OCI-M1 (cell line): ENCODE measurements at places on chromosomes 3 and 15.
A peak's percentile ranks its signal among the peaks of the same experiment; 100 is the strongest.

DNA sequence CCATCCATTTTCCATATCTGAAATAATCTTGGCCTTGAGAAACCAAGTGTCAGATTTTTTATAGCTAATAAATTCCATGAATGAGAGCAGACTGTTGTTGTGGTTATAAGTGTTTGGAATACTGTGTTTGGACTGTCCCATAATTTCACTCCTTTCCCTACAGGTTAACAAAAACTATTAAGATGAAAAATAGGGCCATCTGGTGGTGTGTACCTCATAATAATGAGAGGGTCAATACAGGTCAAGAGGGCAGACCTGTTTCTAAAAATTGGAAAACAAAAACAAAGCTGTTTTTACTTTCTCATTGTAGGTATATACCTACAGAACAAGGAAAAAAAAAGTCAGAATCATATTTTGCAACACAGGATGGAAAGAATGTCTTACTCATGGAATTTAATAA, 553.8 kb upstream of the SGO1 start:
- peak; percentile 38 for DNase-seq

- DNase-seq = no peak
Observed at GRCh38 chr3:194756460-194756779, 70.7 kb downstream of the FAM43A start.

- DNase-seq = no peak
Observed at GRCh38 chr15:89096664-89097063, 8.4 kb downstream of the ABHD2 start.

- DNase-seq = no peak
Observed at GRCh38 chr3:99720985-99721632, 82.7 kb downstream of the COL8A1 start.

DNA sequence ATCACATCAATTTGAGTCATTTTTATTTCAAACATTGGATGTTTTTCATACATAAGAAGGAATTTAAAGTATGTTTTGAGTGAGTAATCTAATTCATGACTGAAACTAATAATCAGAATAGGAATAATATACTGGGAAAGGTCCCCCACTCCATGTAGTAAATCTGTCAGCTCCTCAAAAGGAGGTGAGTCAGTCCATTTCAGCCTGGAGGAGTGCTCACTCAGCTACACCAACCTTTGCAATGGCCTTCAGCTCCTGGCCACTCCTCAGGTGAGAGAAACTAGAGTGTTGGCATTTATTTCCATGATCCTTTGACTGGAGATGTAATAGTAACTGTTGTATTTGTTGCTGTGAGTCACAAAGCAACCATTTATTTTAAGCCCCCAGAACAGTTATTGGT, 744.9 kb upstream of the ARRDC4 start:
- DNase-seq = no peak

- DNase-seq = no peak
Observed at GRCh38 chr3:170154084-170154483, 27.4 kb downstream of the PHC3 start.

- DNase-seq = no peak
Observed at GRCh38 chr15:81914734-81915256, 131.0 kb downstream of the MEX3B start.

DNA sequence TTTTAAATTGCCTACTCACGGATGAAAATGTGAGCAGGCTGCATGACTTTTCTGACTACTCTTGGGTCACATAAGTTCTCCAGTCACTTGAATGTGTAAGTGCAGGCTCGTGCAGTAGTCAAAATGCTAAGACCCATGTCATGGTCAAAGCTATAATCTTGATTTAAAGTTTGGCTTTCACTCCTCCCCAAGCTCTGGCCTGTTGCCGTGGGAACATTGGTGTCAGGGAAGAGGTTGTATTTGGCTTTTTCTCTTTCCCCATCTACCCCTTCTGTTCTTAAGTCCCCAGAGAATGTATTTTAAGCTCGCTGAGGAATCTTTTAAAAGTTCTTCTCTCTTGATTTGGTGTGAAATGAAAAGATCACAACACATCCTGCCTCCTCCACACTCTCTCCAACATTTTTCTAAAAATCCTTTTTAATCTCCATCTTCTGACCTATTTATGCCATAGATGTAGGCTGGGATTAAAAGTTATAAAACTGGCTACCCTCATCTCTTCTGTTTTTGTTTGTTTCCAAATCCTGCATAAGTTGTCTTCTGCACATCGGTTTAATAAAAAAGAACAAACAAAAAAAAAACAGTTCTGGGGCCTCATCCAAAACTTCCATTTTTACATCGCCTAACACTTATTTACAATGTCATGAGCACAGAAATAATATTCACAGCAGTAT, 61.4 kb upstream of the ADAMTSL3 start:
- DNase-seq = no peak

DNA sequence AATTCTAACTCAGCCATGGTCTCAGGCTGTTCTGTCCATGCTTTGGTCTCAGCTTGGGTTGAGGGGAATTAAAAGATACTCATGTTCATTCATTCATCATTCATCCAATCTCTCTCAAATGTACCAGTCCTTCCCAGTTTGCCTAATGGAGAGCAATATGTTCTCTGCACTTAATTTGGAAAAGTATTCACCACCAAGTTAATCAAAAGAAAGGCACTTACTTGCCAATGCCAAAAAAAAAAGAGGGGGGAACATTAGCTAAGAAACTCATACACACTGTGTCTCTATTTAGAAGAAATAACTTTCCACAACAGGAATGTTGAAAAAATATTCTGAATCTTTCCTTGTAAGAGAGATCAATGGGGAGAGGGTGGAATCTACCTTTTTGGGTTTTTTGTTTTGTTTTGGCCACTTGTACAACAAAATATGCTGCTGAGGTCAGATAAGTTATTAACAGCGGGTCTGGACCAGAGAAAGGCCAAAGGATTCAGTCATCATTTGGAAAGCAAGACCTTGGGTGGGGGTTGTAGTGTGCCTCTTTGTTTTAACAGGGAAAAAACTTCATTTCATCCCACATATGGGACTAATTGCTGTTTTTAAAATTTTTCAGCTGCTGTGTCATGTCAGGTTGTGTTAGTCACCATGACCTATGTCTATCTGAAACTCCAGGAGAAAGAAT, 152.3 kb downstream of the FBN1 start:
- no peak for DNase-seq

DNA sequence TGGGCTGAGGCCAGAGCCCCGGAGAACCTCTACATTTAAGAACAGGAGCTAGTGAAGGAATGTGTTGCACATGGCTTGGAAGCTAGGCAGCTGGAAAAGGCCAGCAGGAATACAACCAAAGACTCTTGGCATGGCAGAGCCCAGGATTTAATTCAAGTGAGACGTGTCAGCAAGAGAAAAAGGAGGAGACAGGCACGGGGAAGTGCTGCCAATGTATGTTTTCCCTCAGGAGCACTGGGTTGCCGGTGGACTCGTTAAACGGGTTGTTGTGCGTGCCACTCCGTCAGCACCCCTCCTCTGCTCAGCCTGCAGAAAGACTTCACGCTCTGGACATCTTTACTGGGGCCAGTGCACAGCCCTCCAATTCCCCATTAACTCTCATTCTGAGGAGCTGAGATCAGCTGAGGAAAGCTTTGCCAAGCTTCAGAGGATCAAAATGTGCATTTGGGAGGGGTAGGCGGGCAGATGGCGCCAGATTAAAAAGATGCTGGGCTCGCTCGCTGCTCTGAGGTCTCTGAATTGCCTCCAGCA, 103.7 kb downstream of the PDZRN3 start:
- DNase-seq = no peak

DNA sequence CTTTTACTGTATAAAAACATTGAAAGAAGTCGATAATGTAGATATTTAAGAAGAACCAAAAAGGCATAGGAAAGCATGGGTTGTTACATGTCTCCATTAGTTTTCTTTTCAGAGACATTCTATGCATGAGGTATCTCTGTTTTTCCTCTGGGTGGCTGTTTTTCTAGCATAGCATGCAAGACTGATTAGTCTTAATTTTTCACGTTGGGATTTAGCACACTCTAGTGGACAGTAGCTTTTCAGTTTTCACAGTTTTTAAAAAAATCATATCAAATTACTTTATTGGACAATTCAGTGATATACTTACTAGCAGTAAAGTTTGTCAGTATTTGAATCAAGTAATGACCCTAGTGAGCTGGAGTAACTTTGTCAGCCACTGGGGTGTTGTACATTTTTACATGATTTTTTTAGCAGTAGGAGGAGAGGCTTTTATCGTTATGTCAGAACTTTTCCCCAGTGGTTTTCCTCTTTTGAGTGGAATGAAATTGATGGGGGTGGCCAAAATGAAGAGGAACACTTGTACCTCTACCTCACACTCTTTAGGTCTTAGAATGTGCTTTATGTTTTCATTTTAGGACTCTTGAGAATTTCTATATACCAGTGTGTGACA, 57.2 kb downstream of the SEC22A start:
- DNase-seq = peak; percentile 75

DNA sequence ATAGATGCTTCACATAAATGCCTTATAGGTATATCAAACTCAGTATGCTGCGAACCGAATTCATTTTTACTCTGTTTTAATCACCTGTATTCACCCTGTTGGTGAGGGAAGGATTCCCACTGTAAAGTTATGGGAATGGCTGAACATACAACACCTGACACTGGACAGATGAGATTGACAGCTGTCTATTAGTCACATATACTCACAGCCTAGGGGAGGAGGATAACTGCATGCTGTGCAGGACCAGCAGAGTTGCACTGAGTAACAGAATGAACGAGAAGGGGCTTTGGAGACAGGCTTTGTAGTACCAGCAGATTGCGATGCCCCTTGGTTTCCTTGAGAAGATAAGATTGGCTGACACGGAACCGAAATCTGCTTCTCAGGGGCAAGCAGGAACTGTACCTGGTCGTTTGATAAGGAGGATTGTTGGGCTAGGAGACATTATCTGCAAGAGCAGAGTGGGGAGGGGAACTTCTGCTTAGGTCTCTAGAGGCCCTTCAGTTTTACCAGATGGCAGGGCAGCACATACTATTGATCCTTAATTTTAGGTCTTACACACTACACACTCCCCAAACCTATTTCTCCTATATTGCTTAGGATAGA, 43.5 kb upstream of the SLC22A13 start:
- DNase-seq = peak; percentile 72

DNA sequence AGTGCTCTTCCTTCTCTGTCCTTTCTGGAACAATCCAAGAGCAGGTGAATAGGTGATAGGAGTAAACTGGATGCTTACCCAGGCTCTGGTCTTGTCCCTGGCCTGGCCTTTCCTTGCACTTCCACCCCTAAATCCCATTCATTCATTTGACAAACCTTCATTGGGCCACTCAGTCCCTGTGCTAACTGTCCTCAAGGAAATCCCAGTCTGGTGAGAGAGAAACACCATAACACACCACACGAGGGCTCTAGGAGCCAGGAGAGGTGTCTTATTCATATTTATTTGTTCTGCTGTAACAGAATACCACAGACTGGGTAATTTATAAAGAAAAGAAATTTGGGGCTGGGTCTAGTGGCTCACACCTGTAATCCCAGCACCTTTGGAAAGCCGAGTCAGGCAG, 22.8 kb downstream of the EFCC1 start:
- DNase-seq = peak; percentile 47

DNA sequence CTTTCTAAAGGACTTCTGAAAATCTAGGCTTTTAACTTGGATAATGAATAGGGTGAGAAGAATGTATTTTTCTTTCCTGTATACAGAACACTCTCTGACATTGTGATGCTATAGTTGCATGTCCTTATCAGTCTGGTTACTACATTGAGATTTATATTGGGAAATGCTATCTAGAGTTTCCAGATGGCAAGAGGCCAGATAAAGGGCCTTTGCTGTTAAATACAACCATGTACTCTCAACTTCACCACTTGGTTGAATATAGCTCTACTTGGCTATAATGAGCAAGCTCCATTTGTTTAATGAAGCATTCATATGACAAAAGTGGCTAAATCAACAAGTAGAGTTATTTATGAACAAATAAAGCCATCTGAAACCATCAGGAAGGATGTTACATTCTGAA, 91.0 kb downstream of the IGSF11 start:
- peak; percentile 90 for DNase-seq

DNA sequence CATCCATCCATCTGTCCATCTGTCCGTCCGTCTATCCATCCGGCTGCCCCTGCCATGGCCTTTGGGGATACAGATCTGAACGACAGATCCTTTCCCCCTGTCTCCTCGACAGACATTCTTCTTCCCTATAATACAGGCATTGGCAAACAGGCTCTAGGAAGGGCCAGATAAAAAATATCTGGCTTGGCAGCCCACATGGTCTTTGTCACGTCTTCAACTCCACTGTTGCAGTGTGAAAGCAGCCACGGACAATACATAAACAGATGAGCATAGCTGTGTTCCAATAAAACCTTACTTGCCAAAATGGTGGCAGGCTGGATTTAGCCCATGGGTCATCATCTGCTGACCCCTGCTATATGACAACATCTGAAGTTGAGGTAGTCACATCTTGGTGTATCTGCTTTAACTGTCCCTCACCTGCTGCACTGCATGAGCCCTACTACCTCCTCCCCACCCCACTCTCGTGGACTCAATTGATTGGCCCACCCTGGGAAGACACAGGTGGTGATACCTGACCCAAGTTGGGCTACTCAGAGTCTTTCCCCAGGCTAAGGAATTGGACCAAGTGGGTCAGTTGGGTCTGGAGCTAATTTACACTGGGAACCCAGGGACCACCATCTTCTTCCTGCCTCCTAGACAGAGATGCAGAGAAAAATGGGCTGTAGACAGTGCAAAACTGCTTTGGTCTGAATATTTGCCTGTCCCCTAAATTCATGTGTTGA, 128.4 kb upstream of the SMAD3 start:
- no peak for DNase-seq

DNA sequence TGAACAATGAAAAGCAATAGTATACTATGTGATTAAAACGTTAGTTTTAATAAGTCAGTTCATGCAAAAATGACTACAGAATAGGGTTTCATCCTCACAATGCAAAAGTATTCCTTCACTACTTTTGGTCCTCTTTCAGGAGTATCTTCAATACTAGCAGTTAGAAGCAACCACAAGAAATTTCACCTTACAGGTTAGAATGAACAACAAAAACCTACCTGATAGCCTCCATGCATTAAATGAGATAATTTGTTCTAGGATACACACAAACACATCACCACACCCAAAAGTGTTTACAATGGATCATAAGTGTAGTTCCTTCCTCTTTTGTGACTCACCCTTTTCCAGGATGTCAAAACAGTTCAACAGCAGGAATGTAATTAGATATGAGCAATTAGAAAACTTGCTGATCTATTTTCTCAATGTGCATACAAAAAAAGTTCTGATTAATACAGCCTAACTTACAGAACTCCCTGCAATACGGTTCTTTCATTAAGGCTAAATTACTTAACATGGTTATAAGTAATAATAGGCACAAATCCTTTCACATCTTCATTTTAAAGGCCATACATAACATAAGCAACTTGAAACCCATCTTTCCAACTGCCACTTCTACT, 21.6 kb downstream of the UACA start:
- DNase-seq = peak; percentile 58

DNA sequence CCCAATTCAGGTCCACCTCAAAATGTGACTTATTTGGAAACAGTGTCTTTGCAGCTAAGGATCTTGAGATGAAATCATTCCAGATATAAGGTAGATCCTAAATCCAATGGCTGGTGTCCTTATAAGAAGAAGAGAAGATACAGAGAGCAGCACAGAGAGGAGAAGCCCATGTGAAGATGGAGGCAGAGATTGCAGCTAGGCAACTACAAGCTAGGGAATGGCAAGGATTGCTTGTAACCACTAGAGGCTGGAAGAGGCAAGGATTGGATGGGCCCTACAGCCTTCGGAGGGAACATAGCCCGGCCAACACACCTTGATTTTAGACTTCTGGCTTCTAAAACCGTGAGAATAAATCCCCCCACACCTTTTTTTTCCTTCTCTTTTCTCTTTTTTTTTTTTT, 38.5 kb downstream of the SYN2 start:
- no peak for DNase-seq
